ENCODE measurements at places on chromosomes 1 and 21.

- no peak for DNase-seq
Observed at GRCh38 chr1:229035054-229035747, 235.7 kb upstream of the RAB4A start.

GRCh38 chr1:221166559-221167318, 287.5 kb downstream of the HLX start:
- no peak for DNase-seq

DNA sequence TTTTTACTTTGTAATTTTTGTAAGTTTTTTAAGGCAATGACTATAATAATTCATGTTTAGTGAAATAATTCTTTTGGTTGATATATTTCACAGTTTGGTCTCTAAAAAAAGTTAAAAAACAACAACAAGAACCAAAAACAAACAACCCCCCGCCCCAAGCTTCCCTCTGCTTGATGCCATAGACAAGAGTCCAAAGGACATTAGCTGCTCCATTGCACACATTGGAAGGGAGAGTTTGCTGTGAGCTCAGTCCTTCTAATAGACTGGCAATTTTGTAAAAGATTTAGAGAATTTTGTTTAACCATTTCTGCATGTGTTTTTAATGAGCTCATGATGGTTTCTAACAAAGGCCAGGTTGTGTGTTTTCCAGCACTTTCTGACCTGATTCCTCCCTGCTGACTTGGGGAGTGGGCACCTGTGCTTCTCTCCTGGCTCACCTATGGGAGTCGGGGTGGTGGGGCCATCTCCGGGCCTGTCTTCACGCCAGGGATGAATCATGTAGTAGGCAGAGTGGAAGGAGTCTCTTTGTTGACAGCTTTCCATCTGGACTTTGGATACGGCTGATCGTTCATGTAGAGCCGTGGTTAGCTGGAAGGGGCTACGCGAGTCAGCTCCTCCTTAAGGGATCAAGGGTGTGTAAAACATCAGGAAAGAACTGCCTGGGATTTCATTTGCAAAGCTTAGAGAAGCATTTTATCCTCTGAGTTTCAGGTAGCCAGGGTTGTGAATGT, 14.1 kb downstream of the ZBTB18 start:
- no peak for DNase-seq

GRCh38 chr21:41966872-41967621, 13.2 kb upstream of the C2CD2 start:
- no peak for DNase-seq

DNA sequence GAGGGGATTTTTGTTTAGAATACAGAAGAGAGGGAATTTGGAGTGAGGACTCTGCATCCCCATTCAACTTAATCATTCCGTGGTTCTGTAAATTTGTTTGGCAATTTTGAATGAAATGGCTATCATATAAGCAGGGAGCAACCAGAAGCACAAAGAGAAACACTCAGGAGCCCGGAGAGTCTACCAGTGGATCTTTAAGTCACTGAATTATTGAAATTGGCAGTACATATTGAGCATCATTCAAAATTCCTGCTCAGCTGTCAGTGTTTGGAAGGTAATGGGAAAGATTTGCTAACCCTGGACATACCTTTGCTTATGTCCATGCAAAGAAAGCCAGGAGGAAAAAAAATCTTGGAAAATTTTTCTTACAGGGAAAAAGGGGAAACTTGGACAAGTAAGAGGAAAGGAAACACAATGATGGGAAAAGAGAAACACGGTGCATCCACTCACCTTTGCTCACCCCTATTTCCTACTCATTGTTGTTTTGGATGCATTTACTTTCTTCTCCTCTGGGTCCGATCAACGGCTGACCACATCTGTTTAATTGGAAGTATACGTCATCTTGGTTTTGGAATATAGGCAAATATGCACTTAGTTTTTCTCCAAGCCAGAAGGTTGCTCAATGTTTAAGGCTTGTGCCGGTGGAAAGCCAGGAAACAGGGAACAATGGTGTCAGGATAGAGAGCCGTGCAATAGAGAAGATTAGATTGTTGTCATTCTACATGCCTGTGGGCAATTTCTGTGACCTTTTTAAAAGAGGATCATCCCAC, 243.0 kb upstream of the LYPLAL1 start:
- no peak for DNase-seq

- no peak for DNase-seq
Observed at GRCh38 chr21:42507418-42507817, 6.2 kb upstream of the SLC37A1 start.

DNA sequence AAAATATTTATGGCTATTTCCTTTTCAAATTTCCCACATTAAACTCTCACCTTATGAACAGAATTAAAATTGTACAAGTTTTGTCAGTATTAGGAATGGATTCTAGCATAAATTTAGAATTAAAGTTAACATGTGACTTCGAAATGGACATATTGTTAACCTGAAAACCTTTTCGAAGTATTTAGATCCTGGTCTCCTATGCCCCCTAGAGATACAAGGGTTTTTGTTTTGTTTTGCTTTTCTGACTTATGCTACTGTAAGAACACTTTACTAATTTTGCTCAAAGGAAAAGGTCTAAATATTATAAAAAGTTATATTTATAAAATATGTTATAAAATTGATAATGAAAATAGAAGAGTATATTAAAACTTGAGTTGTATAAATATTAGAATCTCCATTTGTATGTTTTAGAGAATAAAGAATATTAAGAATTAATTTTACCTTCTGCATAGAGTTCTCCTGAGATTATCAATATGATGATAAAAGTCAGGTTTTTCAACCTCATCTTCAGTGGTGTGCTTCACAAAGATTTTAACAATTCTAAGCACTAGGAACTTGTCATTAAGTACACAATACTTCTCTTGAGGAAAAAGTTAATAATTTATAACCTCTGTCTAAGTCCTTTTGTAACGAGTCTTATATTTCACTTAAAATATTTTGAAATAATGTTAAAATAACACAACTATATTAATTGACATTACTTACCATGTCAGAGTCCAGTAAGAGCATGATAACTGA, at the start of gene F13B:
Gene F13B (minus strand): TSS at position 542 of the 738 bp plus-strand sequence. CDS start 37 bp downstream, at position 505.
- no peak for DNase-seq

DNA sequence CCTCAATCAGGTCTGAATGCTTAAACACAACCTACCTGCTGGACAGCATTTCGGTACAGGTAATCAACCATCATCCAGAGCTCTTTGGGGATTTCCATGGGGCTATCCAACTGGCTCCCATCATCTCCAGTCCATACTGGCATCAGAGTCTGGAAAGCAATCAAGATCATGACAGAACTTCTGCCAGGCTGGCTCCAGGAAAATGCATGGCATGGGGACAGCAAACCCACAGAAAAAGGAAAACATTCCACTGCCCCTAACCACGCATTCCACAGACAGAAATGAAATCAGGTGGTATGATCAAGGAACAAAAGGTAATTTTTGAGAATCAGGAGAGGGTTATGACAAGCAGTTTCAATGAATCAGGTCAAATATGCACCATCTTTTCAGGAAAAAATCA, 9.1 kb upstream of the MTF1 start:
- DNase-seq: no peak

- no peak for DNase-seq
Observed at GRCh38 chr1:51733793-51734522, 117.1 kb downstream of the OSBPL9 start.

GRCh38 chr1:31788825-31789256, 24.7 kb upstream of the ADGRB2 start:
- DNase-seq: no peak

GRCh38 chr1:226976276-226976977, 36.3 kb downstream of the COQ8A start:
- DNase-seq: peak; percentile 36

DNA sequence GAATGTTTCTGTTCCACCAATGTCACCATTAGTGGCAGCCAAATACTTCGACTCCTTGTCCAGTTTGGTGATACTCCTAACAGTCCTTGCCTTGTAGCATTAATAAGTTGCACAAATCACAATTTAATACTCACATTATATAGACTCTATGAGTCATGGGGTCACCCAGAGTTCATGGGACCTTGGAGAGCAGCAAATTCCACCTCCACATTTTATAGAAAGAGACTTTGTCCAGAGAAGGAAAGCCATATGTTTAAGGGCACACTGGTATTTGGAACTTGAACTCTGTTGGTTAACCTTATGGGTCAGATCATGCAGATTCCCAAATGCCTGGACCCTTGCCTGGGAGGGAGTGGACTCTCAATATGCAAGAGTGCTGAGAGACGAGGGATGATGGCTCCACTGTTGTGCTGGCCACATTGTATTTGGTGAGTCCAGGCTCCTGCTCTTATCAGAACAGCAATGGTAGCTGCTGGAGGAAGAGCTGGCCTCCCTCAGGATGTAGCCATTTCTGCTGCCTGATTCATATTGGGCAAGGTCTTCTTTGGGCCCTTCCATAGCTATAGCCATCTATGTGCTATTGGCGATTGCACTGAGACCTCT, 30.6 kb downstream of the DNAJC6 start:
- no peak for DNase-seq

- no peak for DNase-seq
Observed at GRCh38 chr1:2840036-2840809, 38.7 kb upstream of the TTC34 start.

- DNase-seq: no peak
Observed at GRCh38 chr1:84899969-84900368, 7.0 kb upstream of the LPAR3 start.

DNA sequence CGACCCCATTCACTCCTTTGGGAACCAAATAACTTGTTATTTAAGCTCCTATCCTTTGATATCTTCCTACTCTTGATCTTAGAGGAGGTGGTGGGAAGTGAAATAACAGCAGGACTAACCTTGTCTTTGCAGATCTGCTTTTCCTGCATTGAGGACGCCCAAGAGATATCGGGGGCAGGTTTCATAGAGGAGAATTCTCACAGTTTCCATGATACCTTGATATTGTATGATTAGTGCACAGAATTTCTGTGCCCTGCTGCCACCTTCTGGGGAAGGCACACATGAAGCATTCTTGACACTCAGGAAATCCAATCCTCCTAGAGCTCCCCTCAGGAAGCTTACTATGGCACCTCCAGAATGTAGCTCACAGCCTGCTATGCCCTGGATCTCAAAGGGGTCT, 1.6 kb downstream of the CD1B start:
- no peak for DNase-seq

DNA sequence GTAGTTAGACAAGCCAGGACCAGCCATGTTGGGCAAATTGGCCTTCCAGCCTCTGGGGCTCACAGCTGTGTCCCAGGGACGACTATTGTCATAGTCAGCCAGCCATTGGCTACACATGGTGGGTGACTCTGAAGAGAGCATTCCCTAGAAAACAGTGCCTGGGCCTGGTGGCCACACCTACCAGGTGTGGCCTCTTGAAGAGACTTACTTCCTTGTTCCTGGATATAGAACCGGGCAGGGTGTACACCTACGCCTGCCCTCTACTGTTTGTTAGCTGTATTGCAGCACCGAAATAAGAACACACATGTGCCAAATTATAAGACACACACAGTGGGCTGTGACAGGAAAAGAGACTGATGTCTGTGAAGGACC, 134.6 kb upstream of the ARHGEF16 start:
- DNase-seq: no peak

DNA sequence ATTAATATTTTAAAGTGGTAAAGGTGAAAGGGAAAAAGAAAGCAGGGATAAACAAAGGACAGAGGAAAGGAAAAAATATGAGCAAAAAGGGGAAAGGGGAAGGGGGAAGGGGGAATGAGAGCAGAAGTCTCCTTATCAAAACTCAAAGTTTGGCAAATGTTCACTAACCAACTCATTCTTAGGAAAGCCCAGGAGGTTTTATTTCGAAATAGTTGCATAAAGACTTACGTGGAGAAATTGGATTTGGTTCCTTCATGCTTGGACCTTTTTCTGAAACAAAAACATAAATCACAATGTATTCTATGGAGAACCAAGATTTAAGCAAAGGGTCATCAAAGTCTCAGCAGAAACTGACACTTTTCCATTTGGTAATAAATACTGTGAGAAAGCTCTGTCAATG, 188.1 kb downstream of the TGFBR3 start:
- DNase-seq: no peak

DNA sequence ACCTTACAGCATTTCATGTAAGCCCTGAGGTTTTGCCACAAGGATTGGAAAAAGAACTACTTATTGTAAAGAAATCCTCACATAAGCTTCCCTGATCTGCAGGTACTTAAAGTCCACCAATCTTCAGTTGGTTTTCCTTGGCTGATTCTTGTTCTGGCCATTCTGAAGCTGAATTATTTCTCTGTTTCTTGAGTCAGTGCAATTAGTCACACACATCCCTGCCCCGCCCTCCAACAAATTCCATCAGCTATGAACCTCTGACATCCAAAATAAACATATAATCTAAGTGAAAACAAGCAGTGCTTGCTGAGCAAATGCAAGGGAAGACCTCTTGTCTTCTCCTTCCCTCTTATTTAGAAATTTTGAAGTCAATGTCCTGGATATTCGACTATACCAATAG, 8.2 kb upstream of the FNDC7 start:
- no peak for DNase-seq

DNA sequence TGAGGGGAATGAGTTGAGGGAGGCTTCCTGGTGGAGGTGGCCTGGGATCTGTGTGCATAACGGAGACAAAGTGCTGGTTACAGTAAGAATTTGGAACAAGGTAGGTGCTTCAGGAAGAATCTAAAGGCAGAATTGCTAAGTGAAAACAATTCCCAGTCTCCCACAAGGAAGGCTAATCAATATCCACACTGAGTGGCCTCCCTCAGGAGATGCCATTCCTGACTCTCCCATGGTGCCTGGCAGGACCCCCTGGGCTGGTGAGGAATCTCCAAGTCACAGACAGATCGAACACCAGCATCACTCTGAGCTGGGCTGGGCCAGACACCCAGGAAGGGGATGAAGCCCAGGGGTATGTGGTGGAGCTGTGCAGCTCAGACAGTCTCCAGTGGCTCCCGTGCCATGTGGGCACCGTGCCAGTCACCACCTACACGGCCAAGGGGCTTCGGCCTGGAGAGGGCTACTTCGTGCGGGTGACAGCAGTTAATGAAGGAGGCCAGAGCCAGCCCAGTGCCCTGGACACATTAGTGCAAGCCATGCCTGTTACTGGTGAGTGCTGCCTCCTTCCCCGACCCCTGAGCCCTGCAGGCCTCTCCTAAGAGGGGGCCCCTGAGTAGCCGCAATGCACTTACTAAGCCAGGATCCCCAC, 30.7 kb downstream of the IGFN1 start:
- DNase-seq: peak; percentile 36

DNA sequence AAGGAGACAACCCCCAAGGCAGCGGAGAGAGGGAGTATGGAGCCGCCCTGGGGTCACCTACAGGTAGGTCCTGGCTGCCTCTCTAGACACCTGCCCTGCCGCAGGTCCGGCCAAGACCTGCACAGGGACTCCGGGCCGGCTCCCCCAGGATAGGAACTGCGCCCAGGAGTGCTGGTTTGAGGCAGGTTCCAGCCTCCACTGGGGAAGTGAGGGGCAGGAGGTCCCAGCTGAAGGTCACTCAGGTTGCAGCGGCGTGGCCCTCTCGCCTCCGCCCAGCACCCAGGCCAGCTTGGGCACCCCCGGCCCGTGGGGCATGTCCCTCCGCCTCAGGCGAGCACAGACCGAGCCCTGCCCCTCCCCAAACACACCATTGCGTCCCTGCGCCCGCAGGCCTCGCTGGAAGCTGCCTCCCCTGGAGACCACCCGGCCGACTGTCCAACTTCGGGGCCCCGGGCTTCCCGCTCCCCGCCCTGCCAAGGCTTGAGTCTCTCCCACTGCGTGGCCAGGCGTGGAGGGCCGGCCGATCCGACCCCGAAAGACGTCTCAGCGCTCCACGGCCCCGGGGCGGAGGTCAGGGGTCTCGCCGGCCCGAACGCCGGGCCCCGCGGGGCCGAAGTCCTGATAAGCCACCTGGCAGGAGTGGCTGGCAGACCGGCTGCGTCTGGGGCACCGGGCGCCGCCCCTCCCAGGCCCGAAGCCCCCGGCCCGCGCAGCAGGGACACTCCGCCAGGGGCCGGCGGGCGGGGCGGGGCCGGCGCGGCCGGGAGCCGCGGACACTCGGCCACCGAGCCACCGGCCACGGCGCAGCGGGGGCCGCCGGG, 1.4 kb upstream of the SKI start:
- DNase-seq: no peak

All from ecto neural progenitor cell (in vitro differentiated cells).